ENCODE measurements at places on chromosomes 13 and 19. TPM values are rescaled to one million over a fixed set of nuclear protein-coding genes. Genes with fewer than 3 reads are reported as not detected.

The HCN2 gene
- polyA plus RNA-seq: 22.4 TPM

GRCh38 chr19:2974342-2975041, 2.9 kb upstream of the TLE6 start:
- peak overlapping the region; percentile 61 for H3K27ac ChIP-seq
- no peaks in the 10 kb centered on the region for H3K36me3 ChIP-seq
- H3K4me3 ChIP-seq: no peak overlapping the region
- peak; percentile 70 for DNase-seq

DNA sequence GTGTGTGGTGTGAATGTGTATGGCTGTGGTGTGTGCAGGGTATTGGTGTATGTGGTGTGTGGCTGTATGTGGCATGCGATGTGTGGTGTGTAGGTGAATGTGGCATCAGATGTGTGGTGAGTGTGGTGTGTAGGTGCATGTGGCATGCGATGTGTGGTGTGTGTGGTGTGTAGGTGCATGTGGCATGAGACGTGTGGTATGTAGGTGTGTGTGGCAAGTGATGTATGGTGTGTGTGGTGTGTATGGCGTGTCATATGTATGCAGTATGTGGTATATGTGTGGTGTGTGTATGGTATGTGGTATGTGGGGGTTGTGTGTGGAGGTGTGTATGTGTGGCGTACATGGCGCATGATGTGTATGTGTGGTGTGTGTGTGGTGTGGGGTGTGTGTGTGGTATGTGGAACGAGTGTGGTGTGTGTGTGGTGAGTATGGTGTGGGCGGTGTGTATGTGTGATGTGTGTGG, 63.4 kb downstream of the PEPD start:
- no peaks in the 10 kb centered on the region for H3K27me3 ChIP-seq
- DNase-seq: peak; percentile 2
- H3K36me3 ChIP-seq: no peaks in the 10 kb centered on the region
- no peaks in the 10 kb centered on the region for H3K4me1 ChIP-seq
- no peak overlapping the region for H3K27ac ChIP-seq

The TEX29 gene
- polyA plus RNA-seq: 0.57 TPM

The HIF3A gene
- 114 TPM for polyA plus RNA-seq

DNA sequence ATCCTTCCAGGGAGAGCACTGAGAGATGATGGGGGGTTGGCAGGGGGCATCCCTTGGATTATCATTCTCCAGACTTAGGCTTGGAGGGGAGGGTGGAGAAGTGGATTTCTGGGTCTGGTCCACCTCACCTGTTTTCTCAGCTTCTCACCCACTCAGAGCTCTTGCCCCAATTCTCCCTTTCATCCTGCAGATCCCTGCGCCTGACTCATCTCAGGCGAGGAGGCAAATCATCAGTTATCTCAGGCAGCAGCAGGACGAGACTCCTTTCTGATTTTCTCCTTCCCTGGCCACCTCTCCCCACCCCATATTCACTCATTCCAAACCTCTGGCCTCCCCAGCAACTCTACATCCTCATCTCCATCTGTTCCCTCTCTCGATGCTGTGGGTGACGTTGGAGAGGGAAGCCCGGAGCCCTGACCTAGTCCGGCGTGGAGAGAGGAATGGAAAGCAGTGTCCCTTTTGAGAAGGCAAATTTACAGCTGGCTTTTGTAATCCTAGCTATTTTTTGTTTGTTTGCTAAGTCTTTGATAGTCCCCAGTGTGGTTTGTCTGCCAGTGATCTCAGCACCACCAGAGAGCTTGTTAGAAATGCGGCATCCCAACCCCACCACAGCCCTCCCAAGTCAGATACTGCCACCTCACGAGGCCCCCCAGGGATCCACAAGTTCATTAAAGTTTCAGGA, 24.0 kb upstream of the TPT1 start:
- no peaks in the 10 kb centered on the region for H3K36me3 ChIP-seq
- no peak overlapping the region for H3K27ac ChIP-seq
- no peak for DNase-seq
- no peak overlapping the region for H3K4me3 ChIP-seq
- H3K27me3 ChIP-seq: no peaks in the 10 kb centered on the region

The PET100 gene
- polyA plus RNA-seq: 55.4 TPM

GRCh38 chr13:25683056-25683455, 311.3 kb downstream of the ATP8A2 start:
- no peaks in the 10 kb centered on the region for H3K36me3 ChIP-seq
- no peak overlapping the region for H3K27ac ChIP-seq
- H3K4me1 ChIP-seq: no peaks in the 10 kb centered on the region
- H3K4me3 ChIP-seq: no peak overlapping the region

DNA sequence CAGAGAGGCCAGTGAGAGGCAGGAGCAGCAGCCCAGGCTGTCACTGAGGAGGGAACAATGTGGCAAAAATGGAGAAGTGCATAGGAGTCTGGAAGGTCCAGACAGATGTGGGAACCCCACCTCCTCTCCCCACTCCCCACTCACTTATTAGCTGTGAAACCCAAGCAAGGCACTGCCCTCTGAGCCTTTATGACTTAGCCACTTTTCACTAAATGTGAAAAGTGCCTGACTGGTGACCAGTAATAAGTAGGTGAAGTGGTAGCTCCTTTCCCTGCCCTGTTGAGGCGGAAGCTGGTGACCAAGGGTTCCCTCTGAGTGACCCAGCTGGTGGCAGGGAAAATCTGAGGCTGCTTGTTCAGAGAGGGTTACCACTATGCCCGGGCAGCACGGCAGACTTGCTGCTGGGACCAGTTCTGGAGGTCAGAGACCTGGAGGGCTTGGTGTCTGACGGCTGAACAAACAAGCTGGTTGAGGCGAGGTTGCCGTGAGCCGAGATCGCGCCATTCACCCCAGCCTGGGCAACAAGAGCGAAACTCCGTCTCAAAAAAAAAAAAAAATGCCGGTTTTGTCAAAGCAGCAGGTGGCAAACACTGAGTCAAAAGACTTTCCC, 80.0 kb downstream of the ZNF429 start:
- no peak for DNase-seq
- peak overlapping the region; percentile 74 for H3K4me3 ChIP-seq
- peaks cover 8% of the 10 kb centered on the region for H3K4me1 ChIP-seq
- no peaks in the 10 kb centered on the region for H3K36me3 ChIP-seq
- H3K27me3 ChIP-seq: no peaks in the 10 kb centered on the region
- no peak overlapping the region for H3K27ac ChIP-seq

The FXYD5 gene
- 31.0 TPM for polyA plus RNA-seq

DNA sequence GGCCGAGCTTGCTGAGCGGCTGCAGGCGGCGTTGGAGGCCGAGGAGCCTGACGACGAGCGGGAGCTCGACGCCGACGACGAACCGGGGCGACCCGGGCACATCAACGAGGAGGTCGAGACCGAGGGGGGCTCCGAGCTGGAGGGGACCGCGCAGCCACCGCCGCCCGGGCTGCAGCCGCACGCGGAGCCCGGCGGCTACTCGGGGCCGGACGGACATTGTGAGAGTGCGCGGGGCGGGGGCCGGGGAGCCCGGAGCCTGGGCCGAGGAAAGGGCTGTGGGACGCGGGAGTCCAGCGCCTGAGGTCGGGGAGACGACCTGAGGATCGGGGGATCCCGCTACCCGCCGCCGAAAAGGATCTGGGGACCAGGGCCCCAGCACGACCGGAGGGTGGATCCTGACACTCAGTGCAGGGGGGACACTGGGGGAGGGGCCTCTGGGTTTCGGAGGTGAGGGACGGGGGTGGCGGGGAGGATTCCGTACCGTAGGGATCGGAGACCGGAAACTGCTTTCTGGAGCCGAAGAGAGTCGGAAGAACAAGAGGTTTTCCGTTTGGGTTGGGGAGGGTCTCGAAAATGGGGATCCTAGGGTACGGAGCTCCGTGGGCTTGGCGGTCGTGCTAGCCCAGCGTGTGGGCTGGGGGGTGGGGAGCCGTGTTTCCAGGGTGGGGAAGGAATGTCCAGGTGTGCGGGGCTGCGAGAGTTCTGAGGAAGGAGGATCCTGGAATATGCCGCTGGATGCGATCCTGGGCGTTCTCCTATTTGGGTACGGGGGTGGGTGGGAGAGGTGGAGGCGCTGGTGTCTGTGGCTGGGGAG, 616 bp downstream of the HNRNPUL1 start:
- peak; percentile 67 for DNase-seq
- H3K36me3 ChIP-seq: peaks cover 11% of the 10 kb centered on the region
- no peaks in the 10 kb centered on the region for H3K27me3 ChIP-seq
- H3K27ac ChIP-seq: peak overlapping the region; percentile 99
- H3K4me3 ChIP-seq: peak overlapping the region; percentile 85
- peaks cover 36% of the 10 kb centered on the region for H3K4me1 ChIP-seq

GRCh38 chr19:38252385-38252784, 3.8 kb downstream of the PPP1R14A start:
- H3K27ac ChIP-seq: peak overlapping the region; percentile 94
- H3K36me3 ChIP-seq: no peaks in the 10 kb centered on the region
- no peak for DNase-seq
- peaks cover 62% of the 10 kb centered on the region for H3K4me1 ChIP-seq
- peak overlapping the region; percentile 30 for H3K4me3 ChIP-seq

The CEACAM8 gene
- not detected for polyA plus RNA-seq

GRCh38 chr13:46639033-46639981, 86.3 kb downstream of the LRCH1 start:
- H3K4me3 ChIP-seq: no peak overlapping the region
- peaks cover 21% of the 10 kb centered on the region for H3K4me1 ChIP-seq
- no peaks in the 10 kb centered on the region for H3K36me3 ChIP-seq
- H3K27ac ChIP-seq: no peak overlapping the region
- no peaks in the 10 kb centered on the region for H3K27me3 ChIP-seq

DNA sequence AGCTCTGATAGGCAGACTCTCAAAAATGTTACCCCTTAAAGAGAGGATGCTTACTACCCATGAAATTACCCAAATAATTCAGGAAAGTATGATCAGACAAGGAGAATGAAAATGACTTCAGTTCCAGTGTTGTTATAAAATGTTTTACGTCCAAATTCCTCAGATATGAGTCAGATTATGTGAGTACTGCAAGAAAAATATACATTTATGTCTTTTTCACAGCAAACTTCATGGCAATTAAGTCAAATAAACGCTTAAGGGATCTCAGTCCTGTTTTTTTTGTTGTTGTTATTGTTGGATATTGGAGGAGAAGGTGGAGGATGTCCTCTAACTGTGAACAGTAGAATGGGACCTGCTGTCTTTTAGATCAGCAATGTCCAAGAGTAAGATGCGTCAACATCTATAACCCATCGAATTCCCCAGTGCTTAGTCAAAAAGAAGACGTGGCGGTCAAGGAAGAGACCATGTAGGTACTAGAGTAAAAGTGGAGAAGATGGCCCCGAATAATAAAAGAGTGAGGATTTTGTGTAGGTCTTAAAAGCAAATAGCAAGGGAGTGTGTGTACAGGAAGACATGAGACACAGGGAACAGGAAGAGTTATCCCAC, 215.4 kb upstream of the IRS2 start:
- no peak overlapping the region for H3K27ac ChIP-seq
- no peaks in the 10 kb centered on the region for H3K4me1 ChIP-seq
- H3K36me3 ChIP-seq: no peaks in the 10 kb centered on the region

GRCh38 chr19:16207490-16208025, 9.8 kb downstream of the AP1M1 start:
- no peak for DNase-seq
- no peak overlapping the region for H3K4me3 ChIP-seq
- H3K4me1 ChIP-seq: peaks cover 18% of the 10 kb centered on the region
- no peaks in the 10 kb centered on the region for H3K27me3 ChIP-seq

DNA sequence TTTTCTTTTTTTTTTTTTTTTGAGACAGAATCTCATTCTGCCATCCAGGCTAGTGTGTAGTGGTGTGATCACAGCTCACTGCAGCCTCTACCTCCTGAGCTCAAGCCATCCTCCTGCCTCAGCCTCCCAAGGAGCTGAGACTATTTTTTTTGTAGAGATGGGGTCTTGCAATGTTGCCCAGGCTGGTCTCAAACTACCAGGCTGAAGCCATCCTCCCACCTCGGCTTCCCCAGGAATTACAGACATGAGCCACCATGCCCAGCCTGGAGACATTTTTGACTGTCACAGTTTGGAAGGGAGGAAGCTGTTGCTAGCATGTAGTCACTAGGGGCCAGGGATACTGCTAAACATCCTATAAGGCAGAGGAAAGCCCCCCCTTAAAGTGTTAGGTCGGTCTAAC, 23.9 kb downstream of the ZIC5 start:
- H3K27me3 ChIP-seq: peaks cover 59% of the 10 kb centered on the region
- H3K4me1 ChIP-seq: no peaks in the 10 kb centered on the region
- DNase-seq: no peak
- no peaks in the 10 kb centered on the region for H3K36me3 ChIP-seq
- H3K27ac ChIP-seq: no peak overlapping the region

The LYPD3 gene
- 0.46 TPM for polyA plus RNA-seq

The TRPM4 gene
- 45.3 TPM for polyA plus RNA-seq

The EID2 gene
- 16.5 TPM for polyA plus RNA-seq

GRCh38 chr19:56348289-56348877, 33.7 kb upstream of the ZSCAN5A start:
- H3K4me3 ChIP-seq: no peak overlapping the region
- no peak for DNase-seq
- H3K36me3 ChIP-seq: no peaks in the 10 kb centered on the region
- no peaks in the 10 kb centered on the region for H3K27me3 ChIP-seq

- H3K27ac ChIP-seq: no peak overlapping the region
- H3K4me1 ChIP-seq: peaks cover 8% of the 10 kb centered on the region
- H3K27me3 ChIP-seq: peaks cover 31% of the 10 kb centered on the region
- no peaks in the 10 kb centered on the region for H3K36me3 ChIP-seq
- DNase-seq: no peak
These were observed 5.9 kb upstream of the C1QTNF9B start for GRCh38 chr13:23902975-23903905.

DNA sequence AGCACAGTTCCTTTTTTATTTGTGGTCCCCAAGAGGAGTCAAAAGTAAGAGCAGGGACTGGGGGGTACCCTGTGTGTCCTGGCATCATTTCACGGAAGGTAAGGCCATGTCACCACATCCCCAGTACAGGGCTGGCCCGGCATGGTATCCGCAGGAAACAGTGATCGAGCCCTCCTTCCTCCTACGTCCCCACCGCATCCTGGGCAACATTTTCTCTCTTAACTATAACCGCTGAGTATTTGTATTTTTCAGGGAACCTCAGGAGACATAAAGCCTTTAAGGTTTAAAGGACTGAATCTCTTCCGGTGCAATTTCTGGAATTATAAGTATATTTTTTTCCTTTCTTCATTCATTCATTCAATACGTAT, 13.6 kb upstream of the LATS2 start:
- no peak for DNase-seq
- H3K27me3 ChIP-seq: no peaks in the 10 kb centered on the region
- H3K36me3 ChIP-seq: no peaks in the 10 kb centered on the region
- H3K4me1 ChIP-seq: no peaks in the 10 kb centered on the region
- H3K4me3 ChIP-seq: peak overlapping the region; percentile 73

The FFAR3 gene
- polyA plus RNA-seq: 0.11 TPM

- H3K4me1 ChIP-seq: no peaks in the 10 kb centered on the region
- H3K27ac ChIP-seq: no peak overlapping the region
- DNase-seq: no peak
- H3K4me3 ChIP-seq: no peak overlapping the region
- H3K27me3 ChIP-seq: no peaks in the 10 kb centered on the region
These were observed 88.1 kb downstream of the SLC7A1 start for GRCh38 chr13:29507356-29507755.

- H3K4me1 ChIP-seq: no peaks in the 10 kb centered on the region
- no peak overlapping the region for H3K4me3 ChIP-seq
- H3K27me3 ChIP-seq: no peaks in the 10 kb centered on the region
- H3K36me3 ChIP-seq: peaks cover 5% of the 10 kb centered on the region
- H3K27ac ChIP-seq: no peak overlapping the region
These were observed 412.1 kb downstream of the KLF12 start for GRCh38 chr13:73722120-73722519.
